Cortex of kidney (tissue), 1 donor: ENCODE measurements at places on chromosomes 2 and 18.

GRCh38 chr2:98569197-98569793 lies 39.0 kb downstream of the COA5 start:
- DNase-seq = no peak

- DNase-seq = no peak
These were observed 11.6 kb upstream of the GREB1L start for GRCh38 chr18:21230436-21230835.

DNA sequence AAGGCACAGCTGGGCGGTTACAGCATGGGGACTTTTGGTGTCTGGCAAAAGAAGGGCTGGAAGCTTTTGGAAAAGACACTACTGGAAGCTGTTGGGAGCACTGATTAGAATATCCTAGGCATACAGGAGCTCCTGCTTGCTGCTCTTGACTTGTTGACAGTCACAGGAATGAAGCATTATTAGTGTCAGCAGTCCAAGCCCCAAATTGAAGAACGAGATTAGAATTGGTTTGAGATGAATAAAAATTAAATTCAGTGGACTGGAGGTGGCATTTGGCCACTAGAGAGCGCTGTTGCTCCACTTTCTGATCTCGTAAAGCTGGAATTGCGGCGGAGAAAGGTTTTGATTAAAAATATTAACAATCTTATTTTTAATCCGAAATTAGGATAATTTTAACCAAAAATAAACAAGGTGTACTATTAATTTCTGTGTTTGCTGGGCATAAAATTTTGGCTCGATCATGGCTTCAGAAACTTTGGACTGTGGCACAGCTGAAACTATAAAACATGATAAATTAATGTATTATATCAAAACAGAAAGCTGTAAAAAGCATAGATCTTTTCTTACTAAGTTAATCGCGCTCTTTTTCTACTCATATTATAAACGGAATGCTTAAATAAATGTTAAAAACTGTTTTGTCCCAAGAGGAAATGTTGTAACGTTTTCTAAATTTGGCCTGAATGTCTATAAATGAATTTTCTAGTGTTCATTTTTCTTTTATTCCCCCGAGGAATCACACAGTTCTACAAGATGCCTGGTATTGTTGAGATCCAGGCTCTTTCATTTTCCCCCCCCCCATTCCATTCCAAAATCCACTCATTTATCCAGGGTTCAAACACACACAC lies 2.4 kb upstream of the HOXD8 start:
- no peak for DNase-seq

GRCh38 chr2:70070542-70071268 lies 16.6 kb upstream of the PCBP1 start:
- no peak for DNase-seq

DNA sequence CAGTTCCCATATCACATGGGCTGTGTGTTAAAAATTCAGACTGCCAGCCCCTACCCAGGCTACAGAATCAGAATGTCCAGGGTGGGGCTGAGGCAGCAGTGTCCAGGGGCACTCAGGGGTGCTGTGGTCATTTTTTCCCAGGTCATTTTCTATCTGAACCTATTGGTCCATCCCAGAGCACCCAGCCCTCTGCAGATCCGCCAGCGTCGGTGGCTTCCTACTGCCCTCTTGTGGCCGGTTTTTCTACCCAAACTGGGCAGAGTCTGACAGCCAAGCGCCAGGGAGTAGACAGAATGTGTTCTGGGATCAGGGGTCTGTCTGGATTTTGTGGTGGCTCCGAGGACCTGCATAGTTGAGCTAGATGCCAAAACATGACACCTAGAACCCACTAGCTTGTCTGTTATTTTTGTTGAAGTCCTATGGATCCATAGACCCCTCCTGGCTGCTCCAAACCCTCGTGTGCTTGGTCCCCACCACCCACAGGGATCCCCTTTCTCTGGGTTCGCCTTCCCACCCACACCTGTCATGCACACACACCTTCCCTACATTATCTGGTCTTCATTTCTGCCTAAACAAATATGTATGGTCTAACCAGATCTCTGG lies 34.1 kb upstream of the RMDN2 start:
- no peak for DNase-seq

- no peak for DNase-seq
These were observed 734.2 kb upstream of the CHAC2 start for GRCh38 chr2:53033411-53033810.

DNA sequence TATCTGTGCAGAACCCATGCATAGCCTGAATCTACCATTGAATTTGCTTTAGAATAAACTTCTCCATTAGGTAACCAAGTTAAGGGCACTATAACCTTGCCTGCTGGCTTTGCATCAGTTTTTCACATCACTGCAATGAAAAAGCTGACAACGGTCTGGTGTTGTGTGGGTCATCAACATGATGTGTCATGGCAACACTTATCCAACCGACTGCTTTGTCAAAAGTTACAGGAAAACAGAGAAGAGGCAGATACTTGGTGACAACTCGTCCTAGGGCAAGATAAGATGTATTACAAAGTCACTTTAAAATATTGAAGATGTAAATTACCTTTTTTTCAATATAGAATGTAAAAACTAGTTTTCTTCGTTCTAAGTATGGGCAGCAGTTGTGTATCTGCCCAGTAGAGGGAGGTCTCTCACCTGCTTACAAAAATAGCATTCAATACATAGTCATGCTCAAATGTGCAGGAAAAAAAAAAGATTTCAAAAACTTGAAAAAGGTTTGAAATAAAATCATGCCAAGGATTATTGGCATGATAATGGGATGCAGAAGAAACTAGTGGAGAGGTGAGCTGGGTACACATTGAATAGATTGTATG lies 96.3 kb downstream of the EVA1A start:
- DNase-seq = no peak

- no peak for DNase-seq
These were observed 638.4 kb upstream of the POU3F3 start for GRCh38 chr2:104215269-104216161.

- no peak for DNase-seq
These were observed 114.9 kb upstream of the ID2 start for GRCh38 chr2:8566774-8567468.

DNA sequence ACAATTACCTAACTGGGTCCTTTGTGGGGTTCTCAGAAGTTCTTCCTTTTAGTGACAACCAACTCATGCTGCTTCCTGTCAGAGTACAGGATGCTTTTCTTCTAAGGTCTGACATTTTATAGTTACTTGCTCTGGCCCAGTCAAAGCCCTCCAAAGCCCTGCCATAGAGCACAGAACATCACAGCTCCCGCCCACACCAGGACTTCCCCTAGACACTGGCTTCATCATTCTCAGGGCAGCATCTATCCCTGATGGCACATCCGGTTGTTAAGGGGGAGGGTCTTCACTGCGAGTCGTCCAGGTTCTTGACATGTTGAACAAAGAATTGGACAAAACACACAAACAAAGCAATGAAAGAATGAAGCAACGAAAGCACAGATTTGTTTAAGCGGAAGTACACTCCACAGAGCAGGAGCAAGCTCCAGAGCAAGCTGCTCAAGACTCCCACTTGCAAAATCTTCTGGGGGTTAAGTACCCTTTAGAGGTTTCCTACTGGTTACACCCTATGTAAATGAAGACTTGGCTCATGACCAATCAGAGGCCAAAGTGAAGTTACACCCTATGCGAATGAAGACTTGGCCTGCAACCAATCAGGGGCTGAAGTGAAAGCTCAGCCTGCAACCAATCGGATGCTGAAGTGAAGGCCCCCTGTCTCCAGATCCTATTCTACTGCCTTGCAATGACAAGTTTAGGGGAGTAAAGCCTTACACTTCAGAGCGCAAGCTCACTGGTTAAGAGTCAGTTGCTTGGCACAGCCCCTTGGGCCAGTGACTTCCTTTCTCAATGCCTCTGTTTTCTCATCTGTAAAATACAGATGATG lies 79.0 kb downstream of the HDAC4 start:
- DNase-seq = no peak

DNA sequence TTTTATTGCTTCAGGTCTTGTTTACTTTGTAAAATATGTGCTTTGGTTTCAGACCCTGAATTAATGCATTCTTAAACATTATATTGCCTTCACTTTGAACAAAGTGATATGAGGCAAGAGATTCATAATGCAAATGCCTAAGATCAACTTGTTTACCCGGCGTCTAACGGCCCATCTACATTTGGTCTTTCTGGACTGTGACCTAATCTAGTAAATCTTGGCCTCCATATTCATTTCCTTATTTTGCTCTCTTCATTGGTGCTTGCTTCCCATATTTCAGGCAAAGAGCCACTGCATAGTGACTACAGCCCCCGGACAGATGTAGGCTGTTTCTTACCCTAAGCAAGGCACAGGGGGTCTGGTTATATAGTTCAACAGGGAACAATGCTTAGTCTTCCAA lies 53.0 kb upstream of the SLC39A10 start:
- DNase-seq = no peak

DNA sequence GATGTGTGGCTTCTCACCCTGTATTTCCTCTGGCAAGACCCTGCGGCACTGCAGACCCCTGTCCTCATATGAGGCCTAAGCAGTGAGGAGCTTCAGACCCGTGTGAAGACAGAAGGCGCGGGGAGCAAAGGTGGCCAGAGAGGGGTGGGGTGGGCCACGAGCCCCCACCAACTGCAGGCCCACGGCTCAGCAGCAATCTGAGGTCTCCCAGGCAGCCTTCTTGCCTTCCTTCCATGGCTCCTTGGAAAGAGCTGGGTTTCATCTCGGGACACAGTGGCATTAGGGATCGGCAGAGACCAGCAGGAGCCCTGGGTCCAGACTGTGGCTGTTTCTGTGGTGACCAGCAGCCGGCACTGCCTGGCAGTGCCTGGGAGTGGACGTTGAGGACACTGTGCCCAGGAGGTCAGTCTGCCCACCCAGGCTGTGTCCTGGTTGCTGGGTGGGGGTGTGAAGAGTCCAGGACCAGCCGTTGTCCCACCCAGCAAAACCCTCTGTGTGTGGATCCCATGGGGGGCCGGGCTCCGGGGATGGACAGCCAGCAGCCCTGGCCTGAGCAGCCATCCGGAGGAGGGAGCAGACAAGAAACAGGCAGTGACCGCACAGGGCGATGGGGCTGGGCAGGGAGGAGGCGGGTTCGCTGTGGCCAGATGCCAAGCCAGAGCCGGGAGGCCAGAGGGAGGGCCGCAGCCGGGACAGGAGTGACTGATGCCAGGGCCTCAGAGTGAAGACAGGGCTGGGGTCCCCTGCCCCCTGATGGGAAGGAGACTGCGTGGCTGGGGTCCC lies 73.8 kb downstream of the RRM2 start:
- DNase-seq = no peak

GRCh38 chr2:234164493-234165413 lies 114.3 kb downstream of the SPP2 start:
- no peak for DNase-seq
